ENCODE measurements at places on chromosomes 12 and 14. TPM values are rescaled to one million over a fixed set of nuclear protein-coding genes. Genes with fewer than 3 reads are reported as not detected.
A peak's percentile ranks its signal among the peaks of the same experiment; 100 is the strongest.

DNA sequence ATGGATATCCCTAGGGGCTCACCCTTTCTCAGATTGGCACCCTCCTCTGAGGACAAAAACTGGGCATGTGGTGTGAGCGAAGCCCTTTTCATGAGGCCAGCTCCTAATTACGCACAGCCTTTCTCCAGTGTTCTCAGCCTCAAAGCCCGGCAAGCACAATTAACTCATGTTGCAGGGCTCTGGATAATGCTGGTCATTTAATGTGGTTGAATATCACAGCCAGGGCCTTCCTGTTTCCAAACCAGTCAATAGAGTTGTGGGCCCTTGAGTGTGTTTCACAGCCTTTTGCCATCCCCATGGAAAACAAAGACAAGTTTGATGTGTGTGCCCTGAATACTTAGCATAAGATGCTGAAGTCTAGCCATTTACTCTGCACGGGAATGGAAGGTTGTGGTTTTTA is 114.2 kb upstream of the ARHGAP5 start:
- DNase-seq: peak; percentile 21

GRCh38 chr12:113241191-113242025 is 20.1 kb downstream of the TPCN1 start:
- no peak for DNase-seq

Gene PLEKHA5
- 132 TPM for total RNA-seq

- no peak for DNase-seq
These were observed 36.1 kb downstream of the ERP29 start for GRCh38 chr12:112049351-112049750.

Gene DCN
- 120 TPM for total RNA-seq

Gene PTGR2
- total RNA-seq: 8.8 TPM

GRCh38 chr14:75515629-75515996 is 6.7 kb upstream of the BATF start:
- no peak for DNase-seq

Gene TWF1
- 84.8 TPM for total RNA-seq

DNA sequence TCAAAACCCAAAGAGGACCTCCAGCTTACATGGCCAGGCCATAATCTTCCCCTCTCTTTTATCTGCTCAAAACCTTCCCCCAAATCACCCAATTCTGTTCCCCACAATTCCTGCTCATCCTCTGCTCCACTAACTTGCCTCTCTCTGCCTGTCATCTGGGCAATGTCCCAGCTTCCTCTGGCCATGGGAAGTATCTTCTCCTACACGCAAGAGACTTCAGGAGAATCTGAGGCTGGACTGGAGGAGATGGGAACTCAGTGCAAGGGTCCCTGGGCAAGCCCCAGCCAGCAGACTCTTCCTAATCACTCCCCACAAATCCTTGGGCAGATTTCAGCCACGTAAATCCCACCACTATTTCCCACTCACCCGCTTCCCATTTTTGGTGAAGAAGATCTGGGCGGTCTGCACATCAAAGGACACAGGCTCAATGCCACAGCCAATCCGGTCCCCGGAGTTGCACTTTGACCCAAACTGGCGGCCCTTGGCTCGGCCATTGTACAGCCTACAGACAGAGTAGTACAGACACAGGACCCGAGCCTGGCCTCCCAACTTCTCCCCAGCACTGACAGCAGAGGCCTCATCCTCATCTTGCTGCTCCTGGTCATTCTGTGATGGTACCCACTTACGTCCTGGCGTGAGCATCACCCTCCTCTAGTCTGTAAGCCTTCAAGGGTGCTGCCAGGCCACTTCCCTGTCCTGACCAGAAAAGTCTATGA is 4.7 kb downstream of the SPRYD3 start:
- no peak for DNase-seq
